Activated gamma-delta T cell treated with Interleukin-2 at 50 U/mL for 16 hours (primary cell): ENCODE measurements at places on chromosomes 1 and 21.

GRCh38 chr1:180369061-180369460, 133.3 kb downstream of the ACBD6 start:
- DNase-seq, result no peak

DNA sequence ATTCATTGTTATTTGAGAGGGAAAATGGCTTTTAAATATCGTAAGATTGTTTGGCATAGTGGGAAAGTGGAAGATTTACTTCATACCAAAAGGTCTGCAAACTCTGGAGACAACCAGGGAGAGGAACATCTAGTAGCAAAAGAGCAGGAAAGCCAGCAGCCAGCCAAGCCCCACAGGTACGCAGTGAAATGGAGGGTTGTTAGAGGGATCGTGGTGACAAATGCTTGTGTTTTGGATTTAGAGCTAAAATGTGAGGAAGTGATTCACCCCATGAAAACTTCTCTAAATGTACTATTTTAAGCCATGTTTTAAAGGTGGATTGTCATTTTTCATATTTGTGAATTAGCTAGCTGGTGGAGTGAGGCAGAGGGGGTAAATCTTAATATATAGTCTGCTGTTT, 69.3 kb downstream of the RPS6KC1 start:
- DNase-seq, result no peak

DNA sequence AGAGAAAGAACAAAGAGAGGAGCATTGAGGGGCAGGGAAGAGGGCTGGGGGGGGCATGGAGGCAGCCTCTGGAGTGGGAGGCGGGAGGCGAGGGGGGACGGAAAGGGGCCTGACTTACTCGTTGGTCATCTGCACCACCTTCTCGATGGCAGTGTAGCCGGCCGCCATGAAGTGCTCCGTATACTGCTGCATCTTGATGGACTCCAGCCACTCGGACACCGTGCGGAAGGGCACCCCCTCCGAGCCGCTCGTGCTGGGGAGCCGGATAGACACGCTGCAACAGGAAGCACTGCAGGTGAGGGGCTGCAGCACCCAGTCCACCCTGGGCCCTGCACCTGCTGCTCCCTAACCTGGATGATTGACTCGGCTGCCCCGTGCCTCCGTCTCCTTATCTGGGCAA, 26.6 kb downstream of the EPHA2 start:
- DNase-seq, result no peak

DNA sequence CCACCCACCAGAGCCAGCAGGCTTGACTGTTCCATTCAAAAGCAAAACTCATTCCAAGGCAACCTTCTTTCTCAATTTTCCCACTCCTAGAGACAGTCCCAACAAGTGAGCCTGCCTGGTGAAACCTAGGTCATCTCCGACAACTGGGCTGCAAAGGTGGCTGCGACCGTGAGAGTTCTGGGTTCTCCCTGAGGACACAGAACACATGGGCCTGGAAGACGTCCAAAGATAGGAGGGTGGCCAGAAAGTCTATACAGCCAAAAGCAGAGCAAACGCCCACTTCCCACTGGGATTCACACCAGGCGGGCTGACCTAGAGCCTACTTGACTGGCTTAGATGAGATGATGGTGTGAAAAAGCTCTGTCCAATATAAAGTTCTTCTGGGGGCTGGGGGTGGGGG, 90.2 kb upstream of the GRIK3 start:
- DNase-seq, result no peak

GRCh38 chr1:244675167-244675566, 22.2 kb downstream of the DESI2 start:
- no peak for DNase-seq

GRCh38 chr21:41632748-41633475, 125.0 kb upstream of the TMPRSS2 start:
- DNase-seq, result no peak

GRCh38 chr1:47914952-47915676, 82.1 kb downstream of the TRABD2B start:
- DNase-seq, result no peak

DNA sequence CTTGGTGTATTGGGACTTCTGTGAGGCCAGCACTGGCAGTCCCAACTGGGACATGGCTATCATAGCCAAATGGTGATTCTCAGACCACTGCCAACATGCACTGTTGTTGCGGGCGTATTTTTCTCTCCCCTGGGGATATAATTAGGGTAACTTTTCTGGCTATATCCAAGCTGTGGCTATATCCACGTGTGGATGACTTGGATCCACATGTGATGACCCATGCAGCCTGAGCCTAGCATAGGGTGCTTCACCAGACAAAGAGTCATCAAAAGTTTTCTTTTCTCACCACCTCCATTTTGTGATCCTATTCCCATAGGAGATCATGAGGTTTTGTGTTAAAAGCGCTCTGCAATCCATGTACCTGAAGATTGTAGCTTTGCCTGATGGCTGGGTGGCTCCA, 51.2 kb upstream of the CSF3R start:
- DNase-seq, result no peak

GRCh38 chr1:33471416-33471815, 1.0 kb upstream of the ZSCAN20 start:
- DNase-seq, result no peak

DNA sequence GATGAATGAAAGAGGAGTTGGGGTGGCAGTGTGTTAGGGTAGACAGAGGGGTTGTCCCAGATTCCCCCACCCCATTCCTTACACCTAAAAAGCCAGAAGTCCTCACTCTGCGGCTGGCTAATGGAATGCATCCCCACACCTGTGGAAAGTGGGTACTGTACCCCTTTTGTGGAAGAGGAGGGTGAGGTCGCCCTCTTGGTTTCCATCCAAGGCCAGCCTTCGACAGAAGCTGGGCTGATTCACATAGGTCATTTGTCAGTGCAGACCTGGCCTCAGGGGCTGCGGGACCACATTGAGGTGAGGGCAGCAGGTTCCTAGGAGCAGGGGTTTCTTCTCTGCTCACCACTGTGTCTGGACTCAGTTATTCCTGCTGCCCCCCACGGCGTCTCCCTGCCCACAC, 671.6 kb downstream of the MATN1 start:
- DNase-seq, result no peak

DNA sequence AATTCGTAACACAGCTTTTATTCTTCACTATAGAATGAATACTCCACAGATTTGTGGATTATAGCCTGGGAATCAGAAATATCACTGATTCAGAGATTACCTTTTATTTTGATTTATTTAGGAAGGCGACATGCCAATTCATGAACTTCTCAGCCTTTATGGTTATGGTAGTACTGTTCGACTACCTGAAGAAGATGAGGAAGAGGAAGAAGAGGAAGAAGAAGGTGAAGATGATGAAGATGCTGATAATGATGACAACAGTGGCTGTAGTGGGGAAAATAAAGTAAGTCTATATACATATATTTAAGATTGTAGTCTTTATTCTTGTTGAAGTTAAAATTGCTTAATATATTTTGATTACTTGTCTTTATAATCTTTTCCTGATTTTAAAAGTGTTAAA, 33.1 kb downstream of the MIER1 start:
- no peak for DNase-seq

GRCh38 chr1:184285401-184286087, 101.3 kb upstream of the C1orf21 start:
- no peak for DNase-seq

- no peak for DNase-seq
Measured at GRCh38 chr1:1761504-1762376, 16.5 kb downstream of the NADK start.

- no peak for DNase-seq
Measured at GRCh38 chr1:31153423-31153822, 86.3 kb downstream of the NKAIN1 start.

- no peak for DNase-seq
Measured at GRCh38 chr1:43587001-43587400, 56.3 kb downstream of the PTPRF start.
